Suprapubic skin (tissue), 4 donors: ENCODE measurements at places on chromosomes 4 and X.

- no peak for DNase-seq
- no peak overlapping the region for H3K27ac ChIP-seq
- H3K27me3 ChIP-seq, result no peaks in the 10 kb centered on the region
- H3K36me3 ChIP-seq, result no peaks in the 10 kb centered on the region
- H3K4me3 ChIP-seq, result no peak overlapping the region
- no peaks in the 10 kb centered on the region for H3K4me1 ChIP-seq
Observed at GRCh38 chrX:111830571-111830970, 45.4 kb upstream of the TRPC5OS start.

DNA sequence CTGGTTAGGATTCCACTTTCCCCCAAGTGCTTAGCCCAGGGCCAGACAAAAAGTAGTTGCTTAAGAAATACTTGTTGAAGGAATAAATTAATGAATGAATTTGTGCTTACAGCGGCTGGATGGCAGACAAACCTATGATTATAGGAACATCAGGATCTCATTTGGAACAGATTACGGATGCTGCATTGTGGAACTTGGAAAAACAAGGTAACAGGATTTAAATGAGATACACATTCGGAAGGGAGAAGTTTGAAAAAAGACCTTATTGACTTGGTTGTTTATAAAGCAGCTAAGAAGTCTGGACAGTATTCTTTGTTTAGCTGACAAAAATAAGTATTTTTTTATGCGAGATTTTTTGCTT lies 572 bp downstream of the EXOSC9 start:
- DNase-seq, result no peak
- peaks cover 33% of the 10 kb centered on the region for H3K36me3 ChIP-seq
- peak overlapping the region; percentile 83 for H3K27ac ChIP-seq
- H3K4me1 ChIP-seq, result peaks cover 13% of the 10 kb centered on the region

DNA sequence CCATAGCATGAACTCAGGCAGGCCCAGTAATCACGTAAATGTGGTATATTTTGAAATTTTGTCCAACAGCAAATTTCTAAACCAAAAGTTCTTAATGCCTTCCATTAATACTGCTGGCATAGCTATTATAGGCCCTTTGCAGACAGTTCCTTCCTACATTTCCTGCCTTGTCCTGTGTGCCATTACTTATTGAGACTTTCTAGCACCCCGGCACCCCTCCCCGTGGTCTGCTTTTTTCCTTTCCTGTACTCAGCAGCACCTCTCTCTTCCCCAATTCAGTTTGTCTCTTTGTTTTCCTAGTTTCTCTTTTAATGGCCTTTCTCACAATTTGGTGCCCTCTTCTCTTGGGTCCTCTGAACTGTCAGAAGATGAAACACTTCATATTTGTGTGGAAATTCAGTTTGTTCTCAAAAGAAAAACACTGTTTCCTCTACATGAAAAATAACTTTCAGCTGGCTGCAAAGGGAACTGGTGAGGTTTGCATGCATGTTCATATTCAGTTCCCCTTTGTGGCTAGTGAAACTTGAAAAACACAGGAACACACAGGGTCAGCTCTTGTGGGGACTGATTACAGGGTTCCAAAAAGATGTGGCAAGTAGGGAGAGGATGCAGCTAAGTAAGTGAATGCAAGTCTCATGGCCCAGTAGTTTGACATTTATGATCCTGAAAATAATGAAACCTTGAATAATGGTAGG lies 17.1 kb downstream of the GPR34 start:
- H3K4me3 ChIP-seq, result no peak overlapping the region
- no peaks in the 10 kb centered on the region for H3K27me3 ChIP-seq
- no peaks in the 10 kb centered on the region for H3K4me1 ChIP-seq
- no peak for DNase-seq
- no peaks in the 10 kb centered on the region for H3K36me3 ChIP-seq

GRCh38 chr4:113788888-113789287 lies 27.4 kb upstream of the CAMK2D start:
- no peaks in the 10 kb centered on the region for H3K4me1 ChIP-seq
- no peaks in the 10 kb centered on the region for H3K27me3 ChIP-seq
- H3K36me3 ChIP-seq, result no peaks in the 10 kb centered on the region
- DNase-seq, result no peak
- no peak overlapping the region for H3K4me3 ChIP-seq

DNA sequence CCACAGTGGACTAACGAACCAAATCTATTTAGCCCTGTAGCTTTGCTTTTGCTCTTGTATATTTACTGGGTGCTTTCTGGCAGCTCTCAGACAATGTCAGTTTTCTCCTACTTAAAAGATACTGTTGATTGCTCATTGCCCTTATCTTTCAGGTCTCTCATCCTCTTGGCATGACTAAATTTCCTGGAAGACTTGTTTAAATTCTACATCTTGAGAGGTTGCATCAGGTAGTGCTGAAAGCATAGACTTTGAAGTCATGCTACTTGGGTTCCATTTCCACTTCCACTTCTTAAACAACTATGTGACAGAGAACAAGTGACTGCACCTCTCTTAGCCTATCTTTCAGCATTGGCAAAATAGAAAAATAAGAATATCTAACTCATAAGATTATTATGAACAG lies 8.4 kb downstream of the TDO2 start:
- no peak for DNase-seq
- H3K4me1 ChIP-seq, result no peaks in the 10 kb centered on the region

- H3K27me3 ChIP-seq, result no peaks in the 10 kb centered on the region
- H3K4me3 ChIP-seq, result no peak overlapping the region
- no peak overlapping the region for H3K27ac ChIP-seq
- peaks cover 16% of the 10 kb centered on the region for H3K4me1 ChIP-seq
- DNase-seq, result no peak
Observed at GRCh38 chr4:147360301-147360700, 120.6 kb upstream of the EDNRA start.

GRCh38 chr4:7183161-7183560 lies 9.2 kb upstream of the SORCS2 start:
- H3K4me1 ChIP-seq, result no peaks in the 10 kb centered on the region
- H3K27me3 ChIP-seq, result peaks cover 18% of the 10 kb centered on the region
- DNase-seq, result no peak
- no peak overlapping the region for H3K27ac ChIP-seq

- DNase-seq, result no peak
- no peaks in the 10 kb centered on the region for H3K36me3 ChIP-seq
- no peaks in the 10 kb centered on the region for H3K4me1 ChIP-seq
Observed at GRCh38 chr4:110669663-110670062, 46.8 kb upstream of the PITX2 start.

DNA sequence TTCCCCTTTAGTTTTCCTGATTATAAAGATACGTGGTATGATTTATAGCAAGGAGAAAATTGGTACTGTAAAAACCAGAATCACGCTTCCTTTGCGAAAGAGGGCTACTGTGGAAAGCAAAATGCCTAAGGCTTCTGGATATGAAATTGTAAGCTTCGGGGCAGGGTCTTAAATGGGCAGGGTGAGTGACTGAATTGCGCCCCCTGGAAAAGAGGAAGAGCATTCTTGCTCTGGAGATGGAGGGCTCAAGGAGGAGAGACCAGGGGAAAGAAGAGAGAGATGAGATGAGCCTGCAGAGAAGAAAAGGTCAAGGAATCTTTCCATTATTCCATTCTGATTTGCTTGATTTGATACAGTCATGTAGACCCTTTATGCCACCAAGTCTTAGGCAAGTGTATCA lies 13.1 kb upstream of the ETNPPL start:
- H3K36me3 ChIP-seq, result no peaks in the 10 kb centered on the region
- H3K4me3 ChIP-seq, result no peak overlapping the region
- peaks cover 3% of the 10 kb centered on the region for H3K4me1 ChIP-seq
- H3K27me3 ChIP-seq, result no peaks in the 10 kb centered on the region

- H3K36me3 ChIP-seq, result no peaks in the 10 kb centered on the region
- H3K4me1 ChIP-seq, result no peaks in the 10 kb centered on the region
- H3K27me3 ChIP-seq, result no peaks in the 10 kb centered on the region
- DNase-seq, result no peak
- H3K27ac ChIP-seq, result no peak overlapping the region
- H3K4me3 ChIP-seq, result no peak overlapping the region
Observed at GRCh38 chrX:19627081-19627480, 111.8 kb upstream of the MAP3K15 start.

GRCh38 chrX:150841456-150842197 lies 56.8 kb downstream of the CD99L2 start:
- no peaks in the 10 kb centered on the region for H3K36me3 ChIP-seq
- no peak overlapping the region for H3K27ac ChIP-seq
- no peak for DNase-seq

- no peak overlapping the region for H3K4me3 ChIP-seq
- H3K36me3 ChIP-seq, result no peaks in the 10 kb centered on the region
- no peaks in the 10 kb centered on the region for H3K4me1 ChIP-seq
- no peak for DNase-seq
Observed at GRCh38 chr4:110135523-110135922, 62.9 kb downstream of the ELOVL6 start.

DNA sequence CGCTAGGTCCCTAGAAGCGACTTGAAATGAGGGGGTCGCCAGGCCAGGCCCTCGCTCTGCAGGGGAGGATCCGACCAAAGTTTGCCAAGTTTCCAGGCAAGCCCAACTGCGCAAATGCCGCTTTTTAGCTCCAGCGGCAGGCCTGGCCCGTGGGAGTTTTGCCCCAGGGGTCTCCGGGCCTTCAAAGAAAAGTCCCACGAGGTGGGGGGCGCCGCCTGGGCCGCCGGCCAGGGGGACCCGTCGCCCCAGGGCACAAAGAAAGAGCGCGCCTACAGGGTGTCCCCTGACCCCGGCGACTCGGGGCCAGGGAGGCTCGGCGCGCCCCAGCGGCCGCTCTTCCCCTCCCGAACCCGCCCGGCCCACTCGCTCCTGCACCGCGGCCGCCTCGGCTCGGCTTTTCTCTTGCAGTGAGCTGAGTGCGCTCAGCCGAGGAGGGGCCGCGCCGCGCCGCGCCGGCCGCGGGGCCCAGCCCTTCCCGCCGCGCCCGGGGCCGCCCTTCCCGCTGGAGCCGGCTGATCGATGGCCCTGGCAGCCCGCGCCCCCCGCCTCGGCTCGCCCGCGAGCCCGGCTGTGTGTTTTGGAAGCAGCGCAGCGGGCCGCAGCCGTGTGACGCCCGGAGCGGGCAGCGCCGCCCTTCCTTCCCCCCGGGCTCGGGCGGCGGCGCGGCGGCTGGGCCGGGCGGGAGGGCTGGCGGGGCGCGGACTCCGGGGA lies 754 bp upstream of the KLF3 start:
- peak; percentile 86 for DNase-seq
- H3K36me3 ChIP-seq, result no peaks in the 10 kb centered on the region
- peak overlapping the region; percentile 99 for H3K4me3 ChIP-seq
- peaks cover 17% of the 10 kb centered on the region for H3K4me1 ChIP-seq
- H3K27ac ChIP-seq, result peak overlapping the region; percentile 100

- DNase-seq, result no peak
- H3K27me3 ChIP-seq, result no peaks in the 10 kb centered on the region
- peak overlapping the region; percentile 59 for H3K4me3 ChIP-seq
- no peaks in the 10 kb centered on the region for H3K36me3 ChIP-seq
- H3K27ac ChIP-seq, result no peak overlapping the region
Observed at GRCh38 chrX:18353931-18354368, 538 bp downstream of the SCML2 start.

DNA sequence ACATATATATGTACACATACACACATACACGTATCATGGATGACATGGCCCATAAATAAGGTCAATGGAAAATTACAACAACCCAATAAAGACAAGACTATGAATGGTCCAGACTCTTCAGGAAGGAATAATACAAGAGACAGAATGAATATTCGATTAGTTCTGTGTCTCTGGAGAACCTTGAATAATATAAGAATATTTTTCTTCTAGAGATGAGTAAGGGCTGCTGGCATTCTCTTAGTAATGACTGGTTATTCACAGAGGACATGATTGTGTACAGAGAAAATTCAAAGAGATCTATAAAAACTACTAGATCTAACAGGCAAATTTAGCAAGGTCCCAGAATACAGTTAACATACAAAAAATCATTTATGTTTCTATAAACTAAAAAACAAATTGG lies 23.3 kb downstream of the SPIN4 start:
- no peaks in the 10 kb centered on the region for H3K27me3 ChIP-seq
- no peak overlapping the region for H3K27ac ChIP-seq
- H3K4me1 ChIP-seq, result no peaks in the 10 kb centered on the region
- H3K36me3 ChIP-seq, result no peaks in the 10 kb centered on the region
